EH (cell line): ENCODE measurements at places on chromosomes 2 and 18.

GRCh38 chr2:219010162-219010756 is 17.0 kb upstream of the CRYBA2 start:
- no peak for DNase-seq

- no peak for DNase-seq
These were observed 423.3 kb downstream of the SETBP1 start for GRCh38 chr18:45104049-45104395.

GRCh38 chr2:75600461-75601011 is 39.8 kb upstream of the EVA1A start:
- DNase-seq = no peak

DNA sequence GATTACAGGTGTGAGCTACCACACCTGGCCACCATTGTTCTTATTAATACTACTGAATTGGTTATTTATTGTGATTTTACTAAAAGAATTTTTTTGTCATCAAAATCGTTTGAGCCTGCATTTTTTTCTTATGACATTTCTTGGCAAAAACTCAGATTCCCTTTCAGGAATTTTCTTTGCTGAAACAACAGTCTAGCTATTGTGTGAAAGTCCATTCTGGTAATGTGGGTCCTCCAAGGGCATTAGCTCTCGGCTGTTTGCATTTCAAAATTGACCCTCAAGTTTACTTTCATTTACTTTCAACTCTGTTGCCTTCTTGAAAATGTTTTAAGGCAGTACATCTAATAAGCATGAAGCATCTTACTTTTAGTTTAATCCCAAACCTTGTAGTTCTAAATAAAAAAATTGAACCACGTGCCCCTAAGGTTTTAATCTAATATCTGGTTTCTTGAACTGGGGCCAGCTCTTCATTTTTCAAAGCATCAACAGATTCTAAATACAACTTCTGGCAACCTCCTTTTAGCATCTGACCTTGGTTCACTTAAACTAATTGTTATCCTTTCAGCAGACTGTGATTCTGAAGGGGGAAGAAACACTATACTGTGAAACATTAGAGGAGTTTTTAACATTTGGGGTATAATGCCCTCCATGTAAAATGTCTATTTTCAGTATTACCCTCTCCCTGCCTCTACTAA is 325.2 kb upstream of the RAB12 start:
- DNase-seq = peak; percentile 73

DNA sequence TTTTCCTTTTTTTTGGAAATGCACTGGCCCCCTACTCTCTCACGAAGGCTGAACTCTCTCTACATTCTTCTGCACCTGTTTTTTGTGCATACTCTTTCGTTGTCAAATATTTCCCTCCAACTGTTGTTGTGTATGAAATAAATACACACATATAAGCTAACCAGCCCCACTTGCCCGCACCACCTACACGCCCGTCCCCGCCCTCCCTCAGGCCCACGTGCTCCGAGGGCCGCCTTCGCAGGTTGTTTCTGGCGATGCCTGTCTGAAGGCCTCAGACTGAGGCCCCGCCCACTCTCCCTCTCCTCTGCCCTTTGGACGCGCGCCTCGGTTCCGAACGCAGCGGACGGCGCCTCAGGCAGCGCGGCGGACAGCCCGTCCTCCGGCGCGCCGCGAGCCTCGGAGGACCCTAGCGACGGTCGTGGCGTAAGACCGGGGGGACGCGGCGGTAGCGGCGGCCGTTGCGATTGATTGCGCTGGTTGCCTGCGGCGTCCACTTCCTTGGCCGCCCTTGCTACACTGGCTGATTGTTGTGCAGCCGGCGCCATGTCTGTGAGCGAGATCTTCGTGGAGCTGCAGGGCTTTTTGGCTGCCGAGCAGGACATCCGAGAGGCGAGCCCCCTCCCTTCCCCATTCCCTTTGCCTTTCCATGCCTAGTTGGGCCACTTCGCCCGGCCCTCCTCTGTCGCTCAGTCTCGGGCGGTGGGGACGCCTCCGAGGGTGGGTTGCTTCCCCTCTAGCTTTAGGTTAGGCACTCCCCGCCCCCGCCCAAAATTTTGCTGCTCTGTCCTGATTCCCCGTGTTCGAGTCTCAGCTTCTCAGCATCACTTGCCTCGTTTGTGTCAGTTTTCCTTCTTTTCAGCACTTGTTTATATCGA is at the start of gene TSN:
Gene TSN (plus strand): TSS at position 415 of the 875 bp plus-strand sequence. CDS start 129 bp downstream, at position 544.
- peak; percentile 97 for DNase-seq

DNA sequence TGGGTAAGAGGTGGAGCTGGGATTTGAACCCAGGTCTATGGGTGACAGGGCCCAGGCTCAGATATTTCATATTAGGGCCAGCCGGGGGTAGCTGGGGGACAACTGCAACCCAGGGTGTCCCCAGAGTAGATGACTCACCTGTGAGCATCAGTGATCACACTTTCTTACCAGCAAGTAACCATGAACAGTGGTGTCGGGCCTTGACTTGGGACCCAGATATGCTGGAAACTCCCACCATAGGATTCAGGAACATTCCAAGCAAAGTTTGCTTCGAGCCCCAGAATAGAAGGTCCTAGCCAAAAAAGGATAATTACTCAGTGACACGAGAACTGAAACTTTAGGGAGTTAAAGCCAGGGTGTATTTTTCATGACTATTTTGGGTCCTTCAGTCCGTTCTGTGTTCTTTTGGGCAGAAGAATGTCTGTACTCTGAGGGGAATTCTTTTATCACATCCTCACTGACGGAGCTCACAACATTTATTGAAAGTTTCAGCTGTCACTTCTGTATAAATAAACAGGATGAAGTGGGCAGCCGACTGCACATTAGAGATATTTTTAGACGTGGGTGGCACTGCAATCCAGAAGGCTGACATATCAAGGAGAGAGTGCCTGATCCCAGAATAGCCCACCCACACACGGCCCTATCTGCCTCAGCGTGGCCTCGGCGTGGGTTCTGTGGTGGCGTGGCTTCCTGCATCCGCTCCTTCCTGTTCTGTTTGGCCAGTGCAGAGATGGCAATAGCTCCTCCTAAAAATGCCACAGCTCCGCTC is 45.6 kb downstream of the RAMP1 start:
- DNase-seq = peak; percentile 95

DNA sequence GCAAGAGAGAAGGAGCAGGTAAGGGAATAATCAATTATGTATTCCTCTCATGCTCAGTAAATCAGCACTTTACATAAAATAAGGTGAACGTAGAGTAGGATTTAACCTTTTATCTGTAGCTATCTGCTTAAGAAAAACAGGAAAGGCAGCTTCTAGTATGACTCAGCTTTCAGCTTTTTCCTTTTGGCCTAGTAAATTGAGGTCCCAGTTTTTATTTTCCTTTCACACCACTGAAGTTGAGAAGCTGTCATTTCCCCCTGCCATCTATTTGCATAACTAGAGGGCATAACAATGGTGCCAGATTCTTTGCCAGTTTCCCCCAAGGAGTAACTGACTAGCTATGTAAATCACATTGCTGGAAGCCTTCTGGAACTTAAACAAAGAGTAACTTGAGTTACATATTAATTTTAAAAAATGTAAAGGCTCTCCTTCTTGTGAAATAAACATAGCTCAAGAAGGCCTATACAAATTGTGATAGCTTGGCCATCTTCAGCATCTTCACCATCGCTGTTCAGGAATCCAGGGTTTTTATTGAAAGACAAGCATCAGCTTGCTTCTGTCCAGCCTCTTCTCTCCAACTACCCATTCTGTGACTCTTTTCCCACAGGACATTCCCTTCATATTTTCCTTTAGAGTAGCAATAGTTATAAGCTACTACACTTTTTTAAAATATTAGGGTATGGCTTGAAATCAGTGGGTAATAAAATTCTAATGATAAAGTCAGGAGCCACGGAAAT is 97.0 kb downstream of the KYNU start:
- peak; percentile 72 for DNase-seq

DNA sequence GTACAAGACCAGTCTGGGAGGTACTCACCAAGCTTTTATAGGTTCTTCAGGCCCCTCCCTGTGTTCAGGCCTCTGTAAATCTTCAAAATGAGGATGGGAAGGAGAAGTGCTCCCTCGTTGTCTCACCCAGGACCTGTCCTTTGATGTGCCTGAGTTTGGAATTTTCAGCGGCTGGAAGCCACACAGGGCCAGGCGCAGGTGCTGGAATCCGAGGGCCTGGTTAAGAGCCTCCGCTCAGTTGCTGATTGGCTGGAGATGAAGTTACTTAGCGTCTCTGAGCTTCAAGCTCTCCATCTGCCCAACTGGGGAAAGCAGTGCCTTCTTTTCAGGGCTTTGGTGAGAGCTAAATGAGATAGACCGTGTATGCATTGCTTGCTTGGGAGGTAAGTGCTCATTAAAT is 30.0 kb downstream of the HJURP start:
- no peak for DNase-seq

DNA sequence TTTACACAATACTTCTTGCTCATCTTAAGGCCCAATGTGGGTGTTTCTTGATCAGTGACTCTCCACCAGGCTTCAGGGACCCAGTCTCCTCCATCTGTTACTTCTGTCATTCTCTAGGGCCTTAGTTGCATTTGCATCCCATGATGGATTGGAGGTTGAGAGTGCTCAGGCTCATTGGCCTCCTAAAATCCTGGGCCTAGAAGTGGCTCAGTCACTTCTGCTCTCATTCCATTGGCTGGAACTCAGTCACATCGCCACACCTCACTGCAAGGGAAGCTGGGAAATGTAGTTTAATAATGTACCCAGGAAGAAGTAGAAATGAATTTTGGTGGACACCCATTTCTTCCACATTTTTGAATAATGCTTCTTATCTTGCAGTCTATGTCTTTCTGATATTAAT is 223.5 kb downstream of the HRH4 start:
- DNase-seq = peak; percentile 10

GRCh38 chr18:46262856-46263255 is 158.7 kb downstream of the HAUS1 start:
- DNase-seq = no peak
